ENCODE measurements at places on chromosomes 1 and 21. TPM values are rescaled to one million over a fixed set of nuclear protein-coding genes. Genes with fewer than 3 reads are reported as not detected.

CATSPERE gene
- 2.0 TPM for total RNA-seq

EDARADD gene
- 1.8 TPM for total RNA-seq

VASH2 gene
- 1.7 TPM for total RNA-seq

GRCh38 chr1:9494936-9495758 is 44.1 kb upstream of the SLC25A33 start:
- peak; percentile 60 for DNase-seq
- no peak overlapping the region for H3K4me3 ChIP-seq
- no peaks in the 10 kb centered on the region for H3K36me3 ChIP-seq
- H3K27me3 ChIP-seq, result no peaks in the 10 kb centered on the region
- no peak overlapping the region for H3K27ac ChIP-seq

DNA sequence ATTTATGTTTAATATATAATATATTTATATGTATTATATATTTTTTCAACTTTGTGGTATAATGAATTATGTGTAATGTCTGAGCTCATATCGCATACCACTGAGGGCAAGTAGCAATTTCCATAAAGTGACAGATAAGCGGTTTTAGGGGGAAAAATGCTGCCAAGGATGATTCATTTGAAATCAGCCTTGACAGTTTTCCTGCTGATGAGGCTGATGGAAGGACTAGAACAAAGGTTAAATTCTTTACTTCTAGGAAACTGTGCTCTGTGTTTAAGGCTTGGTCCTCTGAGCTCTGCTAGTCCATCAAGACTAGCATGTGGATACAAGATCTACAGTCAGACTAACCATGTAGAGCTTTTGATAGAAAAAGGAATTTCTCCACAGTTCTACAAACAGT is 19.3 kb upstream of the DDAH1 start:
- H3K36me3 ChIP-seq, result no peaks in the 10 kb centered on the region
- H3K4me1 ChIP-seq, result no peaks in the 10 kb centered on the region
- no peak for DNase-seq
- no peaks in the 10 kb centered on the region for H3K27me3 ChIP-seq

GRCh38 chr21:8991088-8991907 is 1530.1 kb upstream of the TPTE start:
- DNase-seq, result no peak
- peaks cover 19% of the 10 kb centered on the region for H3K27me3 ChIP-seq
- H3K27ac ChIP-seq, result no peak overlapping the region
- H3K4me3 ChIP-seq, result no peak overlapping the region

- H3K27ac ChIP-seq, result no peak overlapping the region
- no peaks in the 10 kb centered on the region for H3K36me3 ChIP-seq
- no peaks in the 10 kb centered on the region for H3K27me3 ChIP-seq
- no peak for DNase-seq
Measured at GRCh38 chr1:116679091-116679827, 11.7 kb upstream of the IGSF3 start.

- DNase-seq, result no peak
- no peak overlapping the region for H3K27ac ChIP-seq
- no peak overlapping the region for H3K4me3 ChIP-seq
- no peaks in the 10 kb centered on the region for H3K36me3 ChIP-seq
- H3K27me3 ChIP-seq, result no peaks in the 10 kb centered on the region
Measured at GRCh38 chr1:218890451-218890850, 283.2 kb upstream of the LYPLAL1 start.

DNA sequence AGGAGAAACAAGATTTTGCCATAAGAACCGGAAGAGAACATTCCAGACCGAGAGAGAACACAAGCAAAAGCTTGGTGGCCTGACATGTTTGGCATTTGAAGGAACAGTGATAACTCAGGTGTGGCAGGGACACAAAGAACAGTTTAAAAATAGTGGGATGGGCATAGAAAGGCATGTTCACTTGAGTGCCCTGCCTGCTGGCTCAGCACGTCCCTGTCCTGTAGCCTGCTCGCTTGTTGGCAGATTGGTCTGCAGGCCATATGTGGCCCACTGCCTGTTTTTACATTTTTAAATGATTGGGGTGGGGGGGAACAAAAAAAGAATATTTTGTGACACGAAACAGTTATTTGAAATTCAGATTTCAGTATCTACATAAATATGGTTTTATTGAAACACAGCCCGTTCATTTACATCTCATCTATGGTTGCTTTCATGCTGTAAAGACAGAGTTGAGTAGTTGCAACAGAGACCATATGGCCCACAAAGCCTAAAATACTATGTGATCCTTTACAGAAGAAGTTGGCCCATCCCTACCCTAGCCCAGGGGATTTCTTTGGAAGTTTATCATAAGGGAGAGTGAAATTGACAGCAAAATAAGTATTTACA is 100.7 kb downstream of the RGL1 start:
- peaks cover 51% of the 10 kb centered on the region for H3K36me3 ChIP-seq
- no peak for DNase-seq
- no peaks in the 10 kb centered on the region for H3K27me3 ChIP-seq
- H3K4me3 ChIP-seq, result no peak overlapping the region
- no peak overlapping the region for H3K27ac ChIP-seq

DNA sequence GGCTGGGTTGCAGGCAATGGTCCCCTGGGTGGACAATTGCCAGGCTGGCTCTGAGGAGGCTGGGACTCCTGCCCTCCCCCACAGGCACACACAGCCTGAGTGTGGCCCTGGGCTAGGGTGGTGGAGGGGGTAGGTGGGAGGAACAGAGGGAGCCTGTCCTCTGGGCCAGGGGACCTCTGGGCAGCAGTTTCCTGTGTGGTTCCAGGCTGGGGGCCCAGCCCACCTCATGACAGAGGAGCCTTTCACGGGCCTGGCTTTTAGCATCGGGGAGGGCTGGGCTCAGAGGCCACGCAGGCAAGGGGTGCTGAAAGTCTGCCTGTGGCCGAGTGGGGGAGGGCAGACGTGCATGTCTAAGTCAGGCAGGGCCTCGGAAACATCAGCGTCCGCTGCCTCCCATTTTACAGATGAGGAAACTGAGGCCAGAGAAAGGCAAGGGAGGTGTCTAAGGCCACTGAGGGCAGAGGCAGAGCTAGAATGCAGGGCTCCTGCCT is 7.0 kb downstream of the EXTL1 start:
- H3K36me3 ChIP-seq, result no peaks in the 10 kb centered on the region
- no peaks in the 10 kb centered on the region for H3K4me1 ChIP-seq
- DNase-seq, result no peak
- H3K27ac ChIP-seq, result no peak overlapping the region
- no peak overlapping the region for H3K4me3 ChIP-seq
- H3K27me3 ChIP-seq, result no peaks in the 10 kb centered on the region

DNA sequence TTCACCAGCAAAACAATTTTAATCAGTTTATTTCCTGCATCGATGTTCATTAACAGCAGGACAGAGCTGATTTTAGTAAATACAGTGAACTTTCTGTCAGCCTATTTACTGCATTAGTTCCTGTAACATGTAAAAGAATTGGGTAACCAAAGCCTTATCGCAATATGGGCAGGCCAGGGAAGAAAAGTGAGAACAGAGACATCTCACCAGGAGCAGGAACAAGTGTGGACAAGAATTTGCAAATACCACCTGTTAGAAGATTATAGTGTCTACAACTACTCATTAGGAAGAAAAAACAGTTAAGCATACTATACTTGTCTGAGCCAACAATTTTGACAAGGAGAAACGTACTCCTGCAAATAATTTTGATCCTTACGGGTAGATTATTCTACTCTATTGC is 1293.9 kb downstream of the PLA2G4A start:
- no peaks in the 10 kb centered on the region for H3K4me1 ChIP-seq
- no peak overlapping the region for H3K27ac ChIP-seq
- no peak for DNase-seq
- no peak overlapping the region for H3K4me3 ChIP-seq
- H3K27me3 ChIP-seq, result no peaks in the 10 kb centered on the region

DNA sequence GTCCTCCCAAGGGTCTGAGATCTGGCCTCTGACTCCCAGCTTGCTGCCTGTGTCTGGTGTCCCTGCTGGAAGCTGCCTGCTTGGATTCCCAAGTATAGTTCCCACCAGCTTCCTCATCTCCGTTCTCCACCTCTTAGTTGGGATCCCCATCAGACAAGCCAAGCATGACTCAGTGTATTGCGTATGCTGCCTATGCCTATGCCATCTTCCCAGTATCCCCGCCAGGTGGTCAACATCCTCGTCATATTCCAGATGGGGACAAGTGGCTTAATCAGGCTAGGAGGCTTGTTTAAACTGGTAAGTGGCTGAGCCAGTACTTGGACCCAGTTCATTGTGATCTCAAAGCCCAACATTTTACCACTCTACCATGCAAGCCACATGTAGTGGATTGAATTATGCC is 204.4 kb downstream of the GRIK3 start:
- H3K27ac ChIP-seq, result no peak overlapping the region
- DNase-seq, result no peak
- no peaks in the 10 kb centered on the region for H3K4me1 ChIP-seq
- no peak overlapping the region for H3K4me3 ChIP-seq
- no peaks in the 10 kb centered on the region for H3K36me3 ChIP-seq
